Right kidney (tissue), 9 donors: ENCODE measurements at places on chromosomes 4 and X.

DNA sequence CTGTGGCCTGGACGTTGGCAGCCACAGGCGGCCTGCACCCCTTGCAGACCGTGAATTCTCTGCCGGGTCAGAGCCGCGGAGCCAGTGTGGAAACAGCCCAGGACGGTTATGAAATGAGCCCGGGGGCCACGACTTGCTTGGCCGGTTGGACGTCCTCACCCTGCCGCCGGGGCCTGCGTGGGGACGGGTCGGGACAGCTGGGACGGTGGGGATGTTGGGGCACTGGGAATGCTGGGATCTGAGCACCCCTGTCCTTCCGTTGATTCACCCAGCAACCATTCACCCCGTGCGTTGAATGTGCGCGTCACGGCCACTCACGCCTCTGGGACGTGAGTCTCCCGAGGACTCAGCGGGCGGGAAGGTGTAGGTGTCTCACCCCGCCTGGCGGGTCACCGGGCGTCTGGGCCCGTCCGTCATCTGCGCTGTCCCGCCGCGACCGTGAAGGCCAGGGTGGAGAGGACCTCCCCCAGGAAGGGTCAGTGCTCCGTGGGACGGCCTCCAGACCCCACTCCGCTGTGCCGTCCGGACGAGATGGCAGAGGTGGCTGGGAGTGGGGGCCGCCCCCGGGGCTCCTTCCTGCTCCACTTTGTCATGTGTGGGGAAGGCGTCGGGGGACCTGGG, 4.5 kb upstream of the PLCXD1 start:
- DNase-seq: no peak

- no peak for DNase-seq
These were observed 31.5 kb upstream of the IL21 start for GRCh38 chr4:122652379-122652778.

DNA sequence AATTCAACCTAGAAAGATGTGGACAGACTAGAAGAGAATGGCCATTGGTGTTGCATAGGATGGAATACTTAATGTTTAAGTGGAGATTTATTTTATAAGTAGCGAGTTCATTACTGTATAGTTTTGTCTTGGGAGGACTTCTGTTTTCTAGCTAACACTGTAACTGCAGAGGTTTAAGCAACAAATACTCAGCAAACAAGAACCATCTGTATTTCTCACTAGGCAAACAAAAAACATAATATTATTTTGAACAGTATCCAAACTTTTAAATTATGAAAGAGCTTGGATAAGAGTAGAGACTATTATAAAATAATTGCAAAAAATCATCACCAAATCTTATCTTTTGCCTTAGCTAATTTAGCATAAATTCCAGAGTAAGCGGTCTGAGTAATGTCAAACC, 121.1 kb downstream of the GLRA3 start:
- DNase-seq: no peak

DNA sequence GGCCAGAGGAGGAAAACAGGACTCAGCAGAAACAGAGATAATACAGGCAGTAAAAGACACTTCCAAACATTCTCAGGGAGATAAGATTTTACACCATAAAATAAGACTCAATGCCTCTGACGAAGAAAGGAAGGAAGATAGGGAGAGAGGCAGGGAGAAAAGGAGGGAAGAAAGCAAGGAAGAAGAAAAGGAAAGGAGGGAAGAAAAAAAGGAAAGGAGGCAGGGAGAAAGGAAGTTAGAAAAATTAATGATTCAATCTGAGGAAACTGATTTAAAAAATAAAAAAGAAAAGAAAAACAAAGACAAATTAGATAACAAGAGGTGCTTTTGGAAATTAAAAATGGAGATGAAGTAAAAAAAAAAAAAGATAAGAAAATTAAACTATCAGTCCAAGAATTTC, 72.1 kb downstream of the PDS5A start:
- DNase-seq: no peak

DNA sequence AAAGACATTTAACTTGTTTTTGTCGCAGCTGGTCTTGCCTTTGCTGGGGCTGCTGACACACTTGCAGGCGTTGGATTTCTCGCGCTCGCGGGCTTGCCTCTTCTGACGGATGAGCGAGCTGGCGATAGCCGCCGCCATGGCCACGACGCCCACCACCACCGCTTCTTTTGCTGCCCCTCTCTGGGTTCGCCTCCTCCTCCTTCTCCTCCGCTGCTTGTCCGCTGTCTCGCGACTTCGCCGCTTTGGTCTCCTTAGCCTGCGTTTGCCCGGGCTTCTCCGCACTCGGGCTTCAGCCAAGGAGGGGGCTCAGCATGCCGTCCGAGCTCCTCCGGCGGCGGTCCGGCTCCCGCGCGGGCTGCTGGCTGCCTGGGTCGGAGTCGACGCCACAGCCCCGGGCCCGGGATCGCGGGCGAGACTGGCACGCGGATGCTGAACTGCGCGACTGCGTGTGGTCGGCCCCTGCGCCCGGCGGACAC, 613 bp downstream of the FGF13 start:
- DNase-seq: peak; percentile 61

DNA sequence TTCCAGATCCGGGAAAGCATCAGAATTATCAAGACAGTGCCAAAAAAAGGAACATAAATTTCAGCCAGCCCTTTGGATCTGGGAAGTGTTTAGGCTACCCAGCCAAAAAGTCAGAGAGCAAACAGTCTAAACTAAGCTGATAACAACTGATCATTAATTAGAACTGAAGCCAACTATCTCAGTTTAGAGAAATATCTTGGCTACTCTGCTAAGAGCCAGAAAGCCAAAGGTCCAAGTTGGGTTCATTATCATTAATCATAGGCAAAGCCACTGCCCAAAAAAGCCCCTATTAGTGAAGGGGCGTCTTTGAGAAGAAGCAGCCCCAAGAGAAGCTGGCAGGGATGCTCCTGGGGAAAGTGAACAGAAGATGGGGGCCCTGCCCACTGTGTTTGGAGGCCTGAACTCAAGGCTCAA, 37.0 kb upstream of the SHISA3 start:
- peak; percentile 49 for DNase-seq

DNA sequence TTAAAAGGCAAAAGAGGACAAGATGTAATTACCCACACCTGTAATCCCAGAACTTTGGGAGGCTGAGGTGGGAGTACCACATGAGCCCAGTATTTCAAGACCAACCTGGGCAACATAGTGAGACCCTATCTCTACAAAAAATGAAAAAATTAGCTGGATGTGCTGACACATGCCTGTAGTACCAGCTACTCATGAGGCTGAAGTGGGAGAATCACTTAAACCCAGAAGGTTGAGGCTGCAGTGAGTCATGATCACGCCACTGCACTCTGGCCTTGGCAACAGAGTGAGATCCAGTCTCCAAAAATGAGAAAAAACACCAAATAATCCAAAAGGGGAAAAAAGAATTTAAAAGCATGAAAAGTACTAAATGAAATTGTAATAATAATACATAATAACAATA, 30.8 kb downstream of the NR0B1 start:
- no peak for DNase-seq

- no peak for DNase-seq
These were observed 36.4 kb upstream of the MSANTD1 start for GRCh38 chr4:3212391-3213105.

- peak; percentile 51 for DNase-seq
These were observed at the start of gene MAGIX for GRCh38 chrX:49162620-49163019. TSS of gene MAGIX (plus strand) at chrX:49162758. CDS start at chrX:49162890, 132 bp downstream.

DNA sequence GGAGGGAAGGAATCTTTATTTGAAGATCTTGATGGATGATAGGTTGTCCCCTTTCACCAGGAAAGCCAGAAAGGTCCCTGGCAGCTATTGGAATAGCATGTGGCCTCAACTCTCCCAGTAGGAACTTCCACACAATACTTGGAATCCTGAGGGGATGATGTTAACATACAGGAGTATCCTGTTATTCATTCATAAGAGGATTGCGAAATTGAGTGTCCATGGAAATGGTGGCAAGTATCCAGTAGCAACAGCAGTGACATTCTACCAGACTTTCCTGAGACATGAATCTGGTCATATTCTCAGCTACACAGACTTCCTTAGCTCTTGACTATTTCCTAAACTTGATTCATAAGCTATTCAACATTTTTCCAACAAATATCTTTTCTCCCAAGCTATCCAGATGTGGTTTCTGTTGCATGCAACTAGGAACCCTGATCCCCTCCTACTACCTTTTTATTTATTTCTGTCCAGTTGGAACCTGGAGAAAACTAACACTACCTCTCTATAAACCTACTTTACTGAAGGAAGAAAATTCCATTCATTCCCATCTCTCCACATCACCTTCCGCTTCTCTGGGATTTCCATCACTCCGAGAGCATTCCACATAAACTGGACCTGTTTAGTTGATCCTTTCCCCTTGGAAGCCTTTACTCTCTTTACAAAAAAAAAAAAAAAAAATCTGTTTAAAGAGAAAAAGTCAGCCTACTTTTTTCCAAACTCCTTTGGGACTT, 101.8 kb downstream of the ANXA5 start:
- DNase-seq: no peak

- no peak for DNase-seq
These were observed 156.4 kb upstream of the PCDH10 start for GRCh38 chr4:132992686-132993085.

GRCh38 chrX:129540722-129541184, 694 bp downstream of the OCRL start:
- peak; percentile 17 for DNase-seq

DNA sequence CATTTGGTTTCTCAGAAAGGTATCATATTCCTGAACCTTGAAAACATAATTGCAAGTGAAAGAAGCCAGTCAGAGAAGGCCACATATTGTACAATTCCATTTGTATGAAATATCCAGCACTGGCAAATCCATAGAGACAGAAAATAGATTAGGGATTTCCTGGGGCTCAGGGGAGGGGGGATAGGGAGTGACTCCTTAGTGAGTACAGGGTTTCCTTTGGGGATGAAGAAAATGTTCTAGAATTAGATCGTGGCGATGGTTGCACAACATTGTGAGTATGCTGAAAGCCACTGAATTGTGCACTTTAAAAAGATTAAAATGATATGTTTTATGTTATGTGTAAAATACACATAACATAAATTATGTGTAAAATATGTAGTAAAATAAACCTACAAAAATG, 10.3 kb downstream of the XPNPEP2 start:
- no peak for DNase-seq

DNA sequence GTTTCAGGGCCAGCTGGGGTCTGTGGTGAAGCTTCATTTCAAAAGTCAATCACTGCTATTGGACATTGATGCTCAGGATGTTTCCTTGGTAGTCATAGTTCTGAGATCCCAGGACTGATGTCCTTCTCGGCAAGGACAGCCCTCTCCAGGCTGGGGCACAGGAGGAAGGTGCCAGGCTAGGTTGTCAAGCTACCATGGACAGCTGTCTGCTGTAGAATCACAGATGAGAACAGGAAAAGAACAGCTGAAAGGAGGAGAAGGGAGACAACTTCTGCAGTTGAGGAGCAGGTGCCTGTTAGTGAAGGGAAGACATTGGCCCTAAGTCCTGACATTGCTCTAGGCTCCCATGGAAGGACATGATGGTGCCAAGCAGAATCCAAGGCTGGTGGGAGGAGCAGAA, 58.0 kb downstream of the XAGE2 start:
- no peak for DNase-seq

DNA sequence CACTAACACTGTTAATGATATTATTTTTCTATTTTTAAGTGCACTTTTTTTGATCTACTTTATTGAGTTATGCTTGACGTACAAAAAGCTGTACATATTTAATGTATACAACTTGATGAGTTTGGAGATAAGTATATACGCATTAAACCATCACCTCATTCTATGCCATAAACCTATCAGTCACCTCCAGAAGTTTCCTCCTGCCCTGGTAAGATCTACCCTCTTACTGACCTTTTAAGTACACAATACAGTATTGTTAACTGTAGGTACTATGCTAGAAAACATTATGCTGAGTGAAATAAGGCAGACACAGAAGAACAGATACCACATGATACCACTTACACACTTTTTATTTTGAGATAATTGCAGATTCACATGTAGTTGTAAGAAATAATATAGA, 36.9 kb downstream of the INTS6L start:
- no peak for DNase-seq

GRCh38 chrX:42567268-42567667, 210.7 kb downstream of the PPP1R2C start:
- no peak for DNase-seq

GRCh38 chr4:12588582-12588981, 895.6 kb downstream of the RAB28 start:
- DNase-seq: no peak

GRCh38 chr4:11901089-11901488, 472.4 kb upstream of the HS3ST1 start:
- no peak for DNase-seq

- DNase-seq: no peak
These were observed 98.2 kb downstream of the AFF1 start for GRCh38 chr4:87032884-87033533.

GRCh38 chr4:76623217-76624045, 188.4 kb downstream of the SHROOM3 start:
- no peak for DNase-seq

DNA sequence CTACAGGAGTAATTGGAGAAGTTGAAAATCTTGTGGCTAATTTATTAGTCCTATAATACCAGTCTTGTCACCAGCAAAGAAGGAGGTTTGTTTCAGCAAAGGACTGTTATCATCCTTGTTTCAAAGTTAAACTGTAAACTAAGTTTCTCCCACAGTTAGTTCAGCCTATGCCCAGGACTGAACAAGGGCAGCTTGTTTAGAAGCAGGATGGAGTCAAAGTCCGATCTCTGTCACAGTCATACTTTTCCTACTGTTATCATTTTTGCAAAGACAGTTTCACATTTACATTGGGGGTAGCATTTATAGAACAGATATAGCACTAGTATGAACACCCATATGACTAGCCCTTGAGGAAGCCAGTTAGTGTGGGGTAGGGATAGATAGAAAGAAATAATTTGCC, 46.4 kb downstream of the AKAP4 start:
- no peak for DNase-seq

GRCh38 chrX:100659431-100660137, 15.6 kb downstream of the SRPX2 start:
- no peak for DNase-seq

- no peak for DNase-seq
These were observed 17.7 kb downstream of the ACSL1 start for GRCh38 chr4:184807797-184808712.

GRCh38 chr4:20017070-20017776, 234.5 kb upstream of the SLIT2 start:
- no peak for DNase-seq

GRCh38 chr4:8577046-8577445, 3.1 kb upstream of the GPR78 start:
- DNase-seq: no peak

GRCh38 chrX:7072856-7073255, 74.7 kb upstream of the STS start:
- no peak for DNase-seq

- no peak for DNase-seq
These were observed 20.6 kb upstream of the INPP4B start for GRCh38 chr4:142866685-142867084.

- no peak for DNase-seq
These were observed 9.7 kb upstream of the SOX3 start for GRCh38 chrX:140514554-140514953.
